ENCODE measurements at places on chromosomes 3 and 15. TPM values are rescaled to one million over a fixed set of nuclear protein-coding genes. Genes with fewer than 3 reads are reported as not detected.
A peak's percentile ranks its signal among the peaks of the same experiment; 100 is the strongest.

Gene C2CD4A
- 0.10 TPM for total RNA-seq

Gene NTRK3
- not detected for total RNA-seq

Gene GABRR3
- not detected for total RNA-seq

Gene RTP1
- total RNA-seq = not detected

DNA sequence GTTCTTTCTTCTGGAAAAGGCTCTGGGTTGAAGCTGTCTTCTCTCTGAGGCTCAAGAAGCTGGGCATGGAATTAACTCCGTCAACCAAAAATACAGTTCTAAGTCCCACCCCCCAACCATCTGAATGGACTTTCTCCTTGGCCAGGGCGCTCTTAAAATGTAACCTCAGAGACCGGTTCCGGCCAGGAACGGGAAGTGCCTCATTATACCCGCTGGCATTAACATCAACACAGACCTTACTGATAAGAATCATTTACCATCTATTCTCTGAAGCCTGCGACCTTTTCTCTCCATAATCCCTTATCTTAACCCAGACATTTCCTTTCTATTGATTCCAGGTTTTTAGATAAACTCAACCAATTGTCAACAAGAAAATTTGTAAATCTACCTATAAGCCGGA lies 64.7 kb downstream of the ATP1B3 start:
- H3K4me1 ChIP-seq = peaks cover 15% of the 10 kb centered on the region
- no peak for DNase-seq
- no peak overlapping the region for H3K4me3 ChIP-seq
- no peaks in the 10 kb centered on the region for H3K36me3 ChIP-seq
- no peak overlapping the region for H3K27ac ChIP-seq

DNA sequence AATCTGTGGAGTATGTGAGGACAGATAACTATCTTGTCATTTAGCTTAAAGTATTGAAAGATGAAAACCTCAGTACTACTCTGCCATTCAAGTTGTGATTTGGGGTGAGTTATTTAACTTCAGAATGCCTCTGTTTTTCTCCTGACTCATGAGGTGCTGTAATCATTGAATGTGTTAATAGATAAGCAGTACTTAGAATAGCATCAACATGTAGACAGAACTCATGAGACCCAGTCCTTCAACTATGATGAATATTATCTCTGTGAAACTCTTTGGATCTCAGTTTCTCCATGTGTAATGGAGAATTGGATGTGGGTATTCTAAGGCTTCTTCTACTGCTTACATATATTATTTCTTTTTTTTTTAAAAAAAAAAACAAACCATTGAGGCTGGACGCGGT lies 431.4 kb downstream of the GRM7 start:
- no peaks in the 10 kb centered on the region for H3K4me1 ChIP-seq
- no peak for DNase-seq
- H3K27ac ChIP-seq = no peak overlapping the region

DNA sequence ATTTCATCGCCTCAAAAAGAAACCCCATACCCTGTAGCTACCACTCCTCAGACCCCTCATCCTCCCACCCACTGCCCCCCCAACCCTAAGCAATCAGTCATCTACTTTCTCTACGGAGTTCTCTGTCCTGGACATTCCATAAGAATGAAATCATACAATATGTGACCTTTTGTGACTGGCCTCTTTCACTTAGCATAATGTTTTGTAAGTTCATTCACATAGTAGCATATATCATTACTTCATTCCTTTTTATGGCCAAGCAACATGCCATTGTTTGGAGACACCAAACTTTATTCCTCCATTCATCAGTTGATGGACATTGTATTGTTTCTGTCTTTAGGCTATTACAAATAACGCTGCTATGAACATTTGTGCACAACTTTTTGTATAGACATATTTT lies 64.2 kb downstream of the TNIK start:
- peaks cover 61% of the 10 kb centered on the region for H3K4me1 ChIP-seq
- no peak for DNase-seq

GRCh38 chr3:141753399-141753798 lies 9.8 kb upstream of the GRK7 start:
- H3K4me3 ChIP-seq = no peak overlapping the region
- no peak for DNase-seq
- peaks cover 3% of the 10 kb centered on the region for H3K36me3 ChIP-seq
- no peaks in the 10 kb centered on the region for H3K27me3 ChIP-seq
- H3K27ac ChIP-seq = no peak overlapping the region
- no peaks in the 10 kb centered on the region for H3K4me1 ChIP-seq

GRCh38 chr3:150623945-150624344 lies 20.8 kb downstream of the SELENOT start:
- no peak overlapping the region for H3K4me3 ChIP-seq
- peak overlapping the region; percentile 89 for H3K27ac ChIP-seq
- peaks cover 15% of the 10 kb centered on the region for H3K36me3 ChIP-seq
- H3K4me1 ChIP-seq = peaks cover 61% of the 10 kb centered on the region

GRCh38 chr15:84654689-84655453 lies 788 bp upstream of the WDR73 start:
- no peak for DNase-seq
- peaks cover 43% of the 10 kb centered on the region for H3K4me1 ChIP-seq
- peak overlapping the region; percentile 98 for H3K27ac ChIP-seq
- H3K36me3 ChIP-seq = peaks cover 7% of the 10 kb centered on the region

DNA sequence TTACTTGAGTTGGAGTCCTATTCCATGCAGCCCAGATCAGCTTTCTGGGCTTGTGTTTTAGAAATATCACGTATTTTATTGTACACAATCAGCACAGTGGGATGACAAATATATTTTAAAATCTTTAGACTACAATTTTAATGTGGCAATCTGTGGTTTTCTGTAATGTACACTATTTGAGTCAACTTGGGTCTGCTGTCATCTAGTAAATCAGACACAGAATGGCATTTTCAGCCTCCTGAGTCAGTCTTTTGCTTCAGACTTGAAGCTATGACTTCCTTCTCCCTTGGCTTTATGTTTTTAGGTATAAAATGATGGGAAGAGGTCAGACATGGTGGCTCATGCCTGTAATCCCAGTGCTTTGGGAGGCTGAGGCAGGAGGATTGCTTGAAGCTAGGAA lies 232.1 kb downstream of the NECTIN3 start:
- H3K4me3 ChIP-seq = no peak overlapping the region
- peaks cover 8% of the 10 kb centered on the region for H3K4me1 ChIP-seq
- no peak for DNase-seq

GRCh38 chr15:72787526-72787925 lies 4.0 kb upstream of the ADPGK start:
- H3K27ac ChIP-seq = peak overlapping the region; percentile 57
- peaks cover 41% of the 10 kb centered on the region for H3K4me1 ChIP-seq
- DNase-seq = no peak
- H3K36me3 ChIP-seq = no peaks in the 10 kb centered on the region
- no peaks in the 10 kb centered on the region for H3K27me3 ChIP-seq

GRCh38 chr3:126684218-126684751 lies 19.8 kb upstream of the CHCHD6 start:
- peaks cover 11% of the 10 kb centered on the region for H3K27me3 ChIP-seq
- no peak for DNase-seq
- no peak overlapping the region for H3K4me3 ChIP-seq
- H3K36me3 ChIP-seq = no peaks in the 10 kb centered on the region
- peaks cover 16% of the 10 kb centered on the region for H3K4me1 ChIP-seq

GRCh38 chr15:90674476-90674875 lies 42.7 kb upstream of the BLM start:
- no peak overlapping the region for H3K4me3 ChIP-seq
- no peaks in the 10 kb centered on the region for H3K27me3 ChIP-seq
- no peak for DNase-seq
- H3K4me1 ChIP-seq = peaks cover 4% of the 10 kb centered on the region

DNA sequence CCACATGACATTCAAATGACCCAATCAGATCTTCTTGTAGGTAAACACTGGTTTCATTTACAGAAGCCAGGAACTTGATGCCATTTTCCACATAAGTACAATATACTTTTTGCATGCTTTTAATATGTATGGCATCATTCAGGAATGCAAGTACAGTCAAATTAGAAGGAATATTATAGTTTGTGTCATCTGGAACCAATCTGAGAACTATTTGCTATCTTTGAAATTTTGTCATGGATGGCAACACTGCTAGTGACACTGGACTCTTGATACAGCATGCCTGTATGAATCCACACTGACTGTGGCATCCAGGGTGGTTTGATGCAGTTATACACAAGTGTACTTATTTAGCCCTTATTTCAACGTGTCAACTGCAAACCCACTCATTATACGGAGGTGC lies 141.6 kb downstream of the EBLN2 start:
- no peak overlapping the region for H3K4me3 ChIP-seq
- H3K4me1 ChIP-seq = peaks cover 3% of the 10 kb centered on the region
- no peak for DNase-seq
- H3K27ac ChIP-seq = no peak overlapping the region
- no peaks in the 10 kb centered on the region for H3K36me3 ChIP-seq

- peaks cover 27% of the 10 kb centered on the region for H3K4me1 ChIP-seq
- H3K27ac ChIP-seq = no peak overlapping the region
- H3K36me3 ChIP-seq = no peaks in the 10 kb centered on the region
- peaks cover 51% of the 10 kb centered on the region for H3K27me3 ChIP-seq
- no peak for DNase-seq
- no peak overlapping the region for H3K4me3 ChIP-seq
Measured at GRCh38 chr3:194007592-194008337, 128.2 kb upstream of the HES1 start.

DNA sequence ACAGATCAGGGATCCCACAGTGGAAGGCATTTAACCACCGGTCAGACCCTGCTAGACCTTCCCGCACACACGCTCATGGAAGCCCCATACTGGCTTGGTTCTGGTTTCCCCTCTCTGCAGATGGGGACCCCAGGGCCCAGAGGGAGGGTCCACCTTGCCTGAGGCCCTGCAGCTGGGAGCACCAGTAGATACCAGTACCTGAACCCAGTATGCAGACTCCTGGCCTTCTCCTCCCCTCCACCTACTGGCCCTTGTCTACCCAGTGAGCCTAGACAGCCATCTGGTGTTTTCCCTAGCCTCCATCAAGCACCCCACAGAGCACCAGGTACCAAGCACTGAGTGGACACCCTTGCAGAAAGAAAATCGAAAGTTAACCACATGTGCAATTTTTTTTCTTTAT lies 65.1 kb downstream of the MEGF11 start:
- DNase-seq = no peak
- H3K27me3 ChIP-seq = peaks cover 43% of the 10 kb centered on the region
- peaks cover 3% of the 10 kb centered on the region for H3K4me1 ChIP-seq

Data from chondrocyte (in vitro differentiated cells).